Articular chondrocyte of knee joint (primary cell): ENCODE measurements at places on chromosomes 3 and 15. TPM values are rescaled to one million over a fixed set of nuclear protein-coding genes. Genes with fewer than 3 reads are reported as not detected.

EPM2AIP1 gene
- total RNA-seq, result 26.5 and 37.8 TPM in 2 replicates

RYR3 gene
- total RNA-seq, result not detected in 2 replicates

RAB6B gene
- 0.65 and 0.78 TPM in 2 replicates for total RNA-seq

VIPR1 gene
- total RNA-seq, result not detected in 2 replicates

RARRES1 gene
- 6.7 and 25.9 TPM in 2 replicates for total RNA-seq

A4GNT gene
- not detected in 2 replicates for total RNA-seq

NTRK3 gene
- 0.11 and 0.13 TPM in 2 replicates for total RNA-seq

MNS1 gene
- total RNA-seq, result 2.4 and 2.7 TPM in 2 replicates

LTF gene
- 0.26 TPM in 1 of 2 replicates, not detected in the other for total RNA-seq

GMNC gene
- 0.11 TPM in 1 of 2 replicates, not detected in the other for total RNA-seq

KY gene
- total RNA-seq, result 4.8 and 6.4 TPM in 2 replicates

GOLGA8N gene
- total RNA-seq, result 5.7 and 6.5 TPM in 2 replicates

COL6A6 gene
- total RNA-seq, result under 0.01 TPM in 1 of 2 replicates, not detected in the other

UNC13C gene
- total RNA-seq, result not detected in 2 replicates

GABRR3 gene
- not detected in 2 replicates for total RNA-seq

PATL2 gene
- total RNA-seq, result 0.78 and 0.86 TPM in 2 replicates

C3orf49 gene
- total RNA-seq, result not detected in 2 replicates

SGO1 gene
- total RNA-seq, result 4.2 and 5.4 TPM in 2 replicates

C2CD4A gene
- total RNA-seq, result 0.11 and 0.26 TPM in 2 replicates

CCRL2 gene
- 6.2 and 8.0 TPM in 2 replicates for total RNA-seq

IL17RD gene
- 4.2 and 5.4 TPM in 2 replicates for total RNA-seq

TTLL13 gene
- total RNA-seq, result 0.11 and 0.13 TPM in 2 replicates

FAM162A gene
- 23.8 and 26.4 TPM in 2 replicates for total RNA-seq

ACP3 gene
- not detected in 2 replicates for total RNA-seq

ATP13A4 gene
- 0.26 and 0.54 TPM in 2 replicates for total RNA-seq

ATP13A5 gene
- total RNA-seq, result not detected in 2 replicates

TGM4 gene
- total RNA-seq, result not detected in 2 replicates

MLH1 gene
- total RNA-seq, result 49.2 and 55.9 TPM in 2 replicates

OXTR gene
- 0.13 and 0.76 TPM in 2 replicates for total RNA-seq

HTR3E gene
- not detected in 2 replicates for total RNA-seq

TMEM207 gene
- total RNA-seq, result not detected in 2 replicates

DNAJA4 gene
- 3.4 and 4.2 TPM in 2 replicates for total RNA-seq

SEMA7A gene
- total RNA-seq, result 7.1 and 12.7 TPM in 2 replicates

CAMK2N2 gene
- total RNA-seq, result not detected in 2 replicates

NAA50 gene
- total RNA-seq, result 218 and 227 TPM in 2 replicates

PYGO1 gene
- total RNA-seq, result 20.4 and 20.5 TPM in 2 replicates

CPB1 gene
- 0.54 TPM in 1 of 2 replicates, not detected in the other for total RNA-seq

PLSCR2 gene
- total RNA-seq, result 0.54 TPM in 1 of 2 replicates, not detected in the other

IQCF6 gene
- total RNA-seq, result not detected in 2 replicates

GOLGA6L4 gene
- 1.4 and 1.8 TPM in 2 replicates for total RNA-seq
